HFFc6 (cell line): ENCODE measurements at places on chromosomes 6 and 20. TPM values are rescaled to one million over a fixed set of nuclear protein-coding genes. Genes with fewer than 3 reads are reported as not detected.

DNA sequence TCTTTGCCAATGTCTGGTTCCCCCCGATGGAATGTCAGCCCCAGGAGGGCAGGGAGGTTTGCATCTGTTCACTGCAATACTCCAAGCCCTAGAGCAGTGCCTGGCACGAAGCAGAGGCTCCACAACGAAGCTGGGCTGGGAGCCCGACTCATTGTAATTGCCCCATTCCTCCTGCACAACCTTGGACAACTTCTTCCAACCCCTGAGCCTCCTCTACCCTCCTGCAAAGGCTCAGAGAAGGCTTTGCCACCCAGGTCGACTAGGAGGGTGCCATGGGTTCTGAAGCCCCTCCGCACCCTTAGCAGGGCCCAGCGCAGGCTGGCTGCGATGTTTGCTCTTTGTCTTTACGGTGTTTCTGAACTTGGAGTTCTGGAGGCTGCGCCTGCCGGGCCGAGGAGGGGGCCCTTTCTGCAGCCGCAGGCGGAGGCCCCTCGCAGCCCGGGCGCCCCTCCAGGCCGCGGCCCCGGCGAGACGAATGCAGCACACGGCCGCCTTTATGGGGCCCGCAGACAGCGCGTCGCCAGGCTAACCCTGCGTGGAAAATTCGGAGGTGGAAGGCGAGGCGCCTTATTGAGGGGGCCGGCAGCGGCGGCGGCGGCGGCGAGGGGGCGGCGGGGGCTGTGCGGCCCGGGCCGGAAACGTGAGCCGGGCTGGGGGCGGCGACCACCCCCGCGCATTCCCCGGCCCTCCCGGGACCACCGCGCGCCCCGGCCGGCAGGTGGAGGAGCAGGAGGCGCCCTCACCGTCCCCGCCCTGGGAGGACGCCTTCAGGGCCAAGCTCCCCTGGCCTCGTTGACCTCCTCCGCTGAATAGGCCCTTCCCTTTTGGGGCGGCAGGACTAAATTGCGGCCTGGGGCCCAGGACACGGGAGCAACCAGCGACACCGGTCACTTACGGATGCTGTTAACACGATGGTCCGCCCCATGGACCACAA is 27.0 kb downstream of the SNAI1 start:
- no peaks in the 10 kb centered on the region for H3K4me1 ChIP-seq
- H3K27ac ChIP-seq = no peak overlapping the region
- no peak overlapping the region for H3K4me3 ChIP-seq
- H3K27me3 ChIP-seq = peaks cover 4% of the 10 kb centered on the region
- H3K36me3 ChIP-seq = no peaks in the 10 kb centered on the region

- no peaks in the 10 kb centered on the region for H3K36me3 ChIP-seq
- peaks cover 18% of the 10 kb centered on the region for H3K27me3 ChIP-seq
- H3K4me1 ChIP-seq = no peaks in the 10 kb centered on the region
- H3K27ac ChIP-seq = no peak overlapping the region
These were observed 31.4 kb upstream of the TRIM26 start for GRCh38 chr6:30244560-30244959.

DNA sequence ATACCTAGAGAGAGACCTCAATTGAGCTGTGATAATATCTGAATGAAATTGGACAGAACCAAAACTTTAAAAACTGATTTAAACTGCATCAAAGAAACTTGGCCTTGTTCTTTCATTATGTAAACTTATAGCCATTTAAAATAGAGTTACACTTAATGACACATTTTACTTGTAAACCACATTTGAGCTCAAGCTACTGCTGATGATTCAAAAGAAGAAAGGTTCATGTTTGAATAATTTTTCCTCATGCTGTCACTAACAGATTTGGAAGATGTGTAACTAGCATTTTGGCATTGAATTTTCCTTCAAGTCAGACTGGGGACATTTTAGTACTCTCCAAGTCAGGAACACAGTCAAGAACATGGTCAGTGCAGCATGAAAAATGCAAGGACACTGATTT is 26.9 kb downstream of the POPDC3 start:
- H3K27ac ChIP-seq = no peak overlapping the region
- H3K27me3 ChIP-seq = no peaks in the 10 kb centered on the region
- H3K4me3 ChIP-seq = no peak overlapping the region
- H3K36me3 ChIP-seq = peaks cover under 1% of the 10 kb centered on the region; the same call in 1 of the 2 replicates
- H3K4me1 ChIP-seq = no peaks in the 10 kb centered on the region
- no peak for DNase-seq

GRCh38 chr6:122484760-122485159 is 13.2 kb upstream of the SERINC1 start:
- no peaks in the 10 kb centered on the region for H3K36me3 ChIP-seq
- H3K27me3 ChIP-seq = no peaks in the 10 kb centered on the region
- no peak overlapping the region for H3K4me3 ChIP-seq

- H3K27me3 ChIP-seq = no peaks in the 10 kb centered on the region; the same call in 1 of the 2 replicates
- no peaks in the 10 kb centered on the region for H3K36me3 ChIP-seq
- H3K4me3 ChIP-seq = no peak overlapping the region
- H3K27ac ChIP-seq = no peak overlapping the region
- peaks cover under 1% of the 10 kb centered on the region for H3K4me1 ChIP-seq
These were observed 19.0 kb downstream of the KIF3B start for GRCh38 chr20:32296412-32296811.

- peaks cover 35% of the 10 kb centered on the region for H3K27me3 ChIP-seq
- H3K27ac ChIP-seq = no peak overlapping the region
- DNase-seq = no peak
- H3K4me1 ChIP-seq = no peaks in the 10 kb centered on the region
- no peak overlapping the region for H3K4me3 ChIP-seq
These were observed 11.1 kb downstream of the ULBP1 start for GRCh38 chr6:149974825-149975224.

GRCh38 chr6:20202699-20203302 is 9.5 kb downstream of the MBOAT1 start:
- H3K4me1 ChIP-seq = peaks cover 40% of the 10 kb centered on the region
- no peaks in the 10 kb centered on the region; the same call in 1 of the 2 replicates for H3K27me3 ChIP-seq
- DNase-seq = no peak
- H3K36me3 ChIP-seq = no peaks in the 10 kb centered on the region
- H3K27ac ChIP-seq = peak overlapping the region; percentile 83

GRCh38 chr6:162733489-162733888 is 5.7 kb downstream of the PACRG start:
- H3K4me3 ChIP-seq = no peak overlapping the region
- no peaks in the 10 kb centered on the region for H3K4me1 ChIP-seq
- no peaks in the 10 kb centered on the region for H3K36me3 ChIP-seq

DNA sequence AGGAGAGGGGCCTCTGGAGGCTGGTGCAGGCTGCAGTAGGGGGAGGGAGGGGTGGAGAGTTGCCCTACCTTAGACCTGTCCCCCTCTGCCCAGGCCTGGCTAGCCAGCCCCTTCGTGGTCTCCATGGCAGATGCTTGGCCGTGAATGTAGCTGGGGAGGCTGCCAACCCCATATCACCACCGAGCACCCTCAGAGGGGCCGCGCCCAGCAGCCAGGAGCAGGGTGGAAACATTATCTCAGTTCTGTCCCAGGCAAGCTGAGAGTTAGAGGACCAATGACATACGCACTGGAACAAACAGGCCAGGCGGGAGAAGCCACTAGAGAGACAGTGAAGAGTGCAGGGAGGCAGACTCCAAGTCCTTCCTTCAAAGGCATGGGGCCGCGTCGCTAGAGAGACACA is 66.5 kb downstream of the LRFN2 start:
- no peaks in the 10 kb centered on the region for H3K4me1 ChIP-seq
- no peaks in the 10 kb centered on the region for H3K36me3 ChIP-seq
- no peaks in the 10 kb centered on the region for H3K27me3 ChIP-seq
- no peak for DNase-seq

GRCh38 chr6:100305209-100305869 is 159.4 kb downstream of the SIM1 start:
- H3K27ac ChIP-seq = no peak overlapping the region
- H3K4me3 ChIP-seq = no peak overlapping the region
- no peak for DNase-seq
- H3K36me3 ChIP-seq = no peaks in the 10 kb centered on the region

- no peak overlapping the region for H3K4me3 ChIP-seq
- H3K36me3 ChIP-seq = no peaks in the 10 kb centered on the region
- H3K27me3 ChIP-seq = no peaks in the 10 kb centered on the region; the same call in 1 of the 2 replicates
- no peak for DNase-seq
- no peak overlapping the region for H3K27ac ChIP-seq
- H3K4me1 ChIP-seq = no peaks in the 10 kb centered on the region
These were observed 51.5 kb downstream of the HBS1L start for GRCh38 chr6:135002974-135003703.

- DNase-seq = peak; percentile 52
- no peak overlapping the region for H3K4me3 ChIP-seq
- H3K36me3 ChIP-seq = no peaks in the 10 kb centered on the region
- peaks cover 19% of the 10 kb centered on the region for H3K4me1 ChIP-seq
- peaks cover 1% of the 10 kb centered on the region for H3K27me3 ChIP-seq
- H3K27ac ChIP-seq = peak overlapping the region; percentile 58; the same call in 1 of the 2 replicates
These were observed 206.9 kb downstream of the IBTK start for GRCh38 chr6:82040405-82041221.

DNA sequence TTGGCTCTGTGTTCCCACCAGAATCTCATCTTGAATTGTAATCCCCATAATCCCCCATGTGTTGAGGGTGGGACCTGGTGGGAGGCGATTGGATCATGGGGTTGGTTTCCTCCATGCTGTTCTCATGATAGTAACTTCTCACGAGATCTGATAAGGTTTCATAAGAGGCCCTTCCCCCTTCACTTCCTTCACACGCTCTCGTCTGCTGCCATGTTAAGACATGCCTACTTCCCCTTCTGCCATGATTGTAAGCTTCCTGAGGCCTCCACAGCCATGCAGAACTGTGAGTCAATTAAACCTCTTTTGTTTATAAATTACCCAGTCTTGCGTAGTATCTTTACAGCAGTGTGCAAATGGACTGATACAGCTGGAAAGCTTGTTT is 90.0 kb downstream of the ELOVL5 start:
- H3K4me3 ChIP-seq = no peak overlapping the region
- no peaks in the 10 kb centered on the region for H3K27me3 ChIP-seq
- no peak for DNase-seq
- peaks cover 29% of the 10 kb centered on the region for H3K36me3 ChIP-seq

GRCh38 chr6:126143761-126144251 is 157.5 kb downstream of the TRMT11 start:
- no peak overlapping the region for H3K4me3 ChIP-seq
- no peak overlapping the region for H3K27ac ChIP-seq
- H3K27me3 ChIP-seq = peaks cover 2% of the 10 kb centered on the region; the same call in 1 of the 2 replicates
- no peaks in the 10 kb centered on the region for H3K4me1 ChIP-seq
- H3K36me3 ChIP-seq = no peaks in the 10 kb centered on the region

DNA sequence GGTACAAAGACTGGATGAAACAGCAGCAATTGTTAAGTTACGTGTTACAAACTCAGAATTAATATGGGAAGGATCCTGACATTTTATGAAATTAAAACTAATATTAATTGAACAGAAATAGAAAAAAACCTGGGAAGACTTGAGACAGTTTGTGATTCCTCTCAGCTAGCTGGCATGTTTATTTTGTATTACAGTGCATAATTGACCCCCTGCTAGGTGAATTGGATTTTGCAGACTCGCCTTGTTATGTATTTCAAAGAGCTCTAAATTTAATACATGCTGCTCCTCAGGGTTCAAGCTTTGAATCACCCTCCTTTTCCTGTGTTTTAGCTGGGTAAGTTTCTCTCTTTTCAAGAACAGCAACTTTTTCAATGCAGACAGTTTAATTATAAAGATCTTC is 339.4 kb downstream of the PLCB1 start:
- no peak overlapping the region for H3K4me3 ChIP-seq
- peaks cover 34% of the 10 kb centered on the region for H3K4me1 ChIP-seq
- no peaks in the 10 kb centered on the region for H3K27me3 ChIP-seq
- peaks cover 6% of the 10 kb centered on the region; the same call in 1 of the 2 replicates for H3K36me3 ChIP-seq
- H3K27ac ChIP-seq = no peak overlapping the region
- DNase-seq = no peak

DNA sequence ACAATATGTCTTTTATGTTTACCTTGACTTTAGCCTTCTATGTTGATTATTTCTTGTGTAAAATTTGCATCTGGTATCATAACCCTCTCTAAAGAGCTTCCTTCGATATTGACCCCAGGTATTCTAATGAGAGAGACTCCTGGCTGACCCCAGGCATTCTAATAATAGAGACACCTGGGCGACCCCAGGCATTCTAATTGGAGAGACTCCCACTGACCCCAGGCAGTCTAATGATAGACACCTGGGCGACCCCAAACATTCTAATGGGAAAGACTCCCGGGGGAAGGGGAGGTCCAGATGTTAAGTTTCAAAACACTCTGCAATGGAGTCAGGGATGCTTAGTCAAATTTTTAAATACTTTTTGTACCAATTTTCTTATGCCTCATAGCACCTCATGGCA is 726.4 kb downstream of the COL12A1 start:
- peaks cover 4% of the 10 kb centered on the region for H3K27me3 ChIP-seq
- H3K27ac ChIP-seq = no peak overlapping the region
- no peaks in the 10 kb centered on the region for H3K4me1 ChIP-seq
- no peak for DNase-seq
- no peak overlapping the region for H3K4me3 ChIP-seq

- H3K27me3 ChIP-seq = no peaks in the 10 kb centered on the region; the same call in 1 of the 2 replicates
- peaks cover 36% of the 10 kb centered on the region for H3K4me1 ChIP-seq
- H3K36me3 ChIP-seq = no peaks in the 10 kb centered on the region
- H3K4me3 ChIP-seq = no peak overlapping the region
- DNase-seq = no peak
- H3K27ac ChIP-seq = no peak overlapping the region
These were observed 393.8 kb upstream of the HSF2 start for GRCh38 chr6:122005661-122006060.

DNA sequence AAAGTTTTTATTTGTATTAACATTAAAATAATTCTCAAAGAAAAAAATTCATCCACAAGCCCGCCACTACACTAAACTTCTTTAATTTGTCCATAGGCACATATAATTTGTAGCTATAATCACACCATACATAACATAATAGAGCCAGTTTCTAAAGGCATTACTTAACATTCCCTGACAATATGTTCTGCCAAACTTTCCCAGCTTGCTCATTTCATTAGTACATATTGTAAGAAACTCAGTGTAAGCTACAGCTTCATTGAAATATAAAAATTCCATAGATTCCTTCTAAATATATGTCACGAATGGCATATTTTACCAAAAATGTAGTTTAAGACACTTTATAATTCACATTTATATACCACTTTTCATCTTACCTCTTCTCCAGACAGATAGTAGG is 59.3 kb downstream of the MAN1A1 start:
- H3K27me3 ChIP-seq = no peaks in the 10 kb centered on the region
- no peak overlapping the region for H3K4me3 ChIP-seq
- DNase-seq = no peak
- 0 out of 2 replicates have a peak, but pooled peaks cover 4% of the 10 kb centered on the region for H3K36me3 ChIP-seq
- no peak overlapping the region for H3K27ac ChIP-seq

The DDO gene
- total RNA-seq = 1.1 TPM in 2 replicates

The FRK gene
- total RNA-seq = 0.03 TPM in 2 of 3 replicates, not detected in the other

The AGER gene
- total RNA-seq = 4.2 to 6.7 TPM (median 6.6 TPM) in 3 replicates

The ZC3H12D gene
- total RNA-seq = 0.09 to 0.10 TPM in 2 of 3 replicates, not detected in the other

The ID1 gene
- 391 to 466 TPM (median 414 TPM) in 3 replicates for total RNA-seq

The APCDD1L gene
- 13.5 to 37.0 TPM (median 22.7 TPM) in 3 replicates for total RNA-seq

The OR12D3 gene
- total RNA-seq = not detected in 3 replicates

The DNMT3B gene
- total RNA-seq = 1.0 to 1.2 TPM (median 1.2 TPM) in 3 replicates

The TMEM170B gene
- total RNA-seq = 0.14 and 0.18 TPM in 2 replicates

The PPDPF gene
- total RNA-seq = 388 to 442 TPM (median 431 TPM) in 3 replicates

The SIRPA gene
- total RNA-seq = 44.0 and 62.3 TPM in 2 replicates

The C6orf118 gene
- total RNA-seq = not detected in 3 replicates
